ENCODE measurements at places on chromosomes 13 and 19.

DNA sequence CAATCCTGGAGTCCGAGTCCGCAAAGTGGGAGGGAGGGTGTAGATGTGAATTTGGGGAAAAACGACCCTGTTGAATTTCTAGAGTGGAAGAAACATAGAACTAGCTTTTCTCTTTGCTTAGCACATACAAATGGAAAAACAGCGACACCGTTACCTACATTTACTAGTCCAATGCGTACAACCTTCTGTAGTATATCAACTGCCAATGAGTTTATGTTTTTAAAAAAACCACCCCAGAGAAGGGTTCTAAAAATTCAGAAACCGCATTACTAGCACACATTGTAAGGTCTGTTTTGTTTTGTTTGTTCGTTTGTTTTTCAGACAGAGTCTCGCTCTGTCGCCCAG, 332 bp upstream of the SUPT20H start:
- no peak for ATAC-seq

GRCh38 chr19:18345296-18345695, 4.9 kb downstream of the PGPEP1 start:
- ATAC-seq: no peak

DNA sequence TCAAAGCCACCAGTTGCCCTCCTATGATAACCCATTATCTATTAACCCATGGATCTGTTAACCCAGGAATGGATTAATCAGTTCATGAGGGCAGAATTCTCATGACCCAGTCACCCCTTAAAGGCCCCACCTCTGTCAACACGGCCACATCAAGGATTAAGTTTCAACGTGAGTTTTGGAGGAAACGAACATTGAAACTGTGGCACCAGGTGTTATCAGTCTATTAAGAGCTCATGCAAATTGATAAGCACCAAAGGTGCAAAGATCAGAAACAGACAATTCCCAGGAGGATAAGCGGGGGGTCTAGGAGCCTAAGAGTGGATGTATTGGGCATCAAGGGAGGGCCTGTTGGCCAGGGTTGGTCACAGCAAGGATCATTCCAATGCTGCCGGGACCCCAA, 19.9 kb upstream of the ELAVL1 start:
- ATAC-seq: no peak

GRCh38 chr19:43620061-43621001, 902 bp upstream of the ZNF428 start:
- no peak for ATAC-seq

DNA sequence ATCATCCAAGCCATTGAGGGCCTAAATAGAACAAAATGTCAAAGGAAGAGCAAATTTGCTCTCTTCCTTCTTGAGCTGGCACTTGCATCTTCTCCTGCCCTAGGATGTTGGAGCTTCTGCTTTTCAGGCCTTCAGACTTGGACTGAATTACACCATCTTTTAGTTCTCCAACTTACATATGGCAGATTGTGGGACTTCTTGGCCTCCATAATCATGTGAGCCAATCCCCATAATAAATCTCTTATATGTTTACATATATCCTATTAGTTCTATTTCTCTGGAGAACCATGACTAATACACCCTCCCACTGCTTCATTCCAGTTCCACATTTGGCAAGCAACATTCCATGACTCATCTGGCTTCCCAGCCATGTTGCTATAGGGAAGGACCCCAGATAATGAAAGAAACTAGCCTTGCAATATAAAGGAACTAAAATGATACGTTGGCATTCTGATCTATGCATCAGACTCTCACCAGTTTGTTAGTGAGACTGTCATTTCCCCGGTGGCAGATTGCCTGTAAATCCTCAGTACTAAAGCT, 11.0 kb upstream of the ACOD1 start:
- ATAC-seq: peak; percentile 39

- peak; percentile 62 for ATAC-seq
Observed at GRCh38 chr13:21979161-21979806, 308.4 kb downstream of the FGF9 start.

DNA sequence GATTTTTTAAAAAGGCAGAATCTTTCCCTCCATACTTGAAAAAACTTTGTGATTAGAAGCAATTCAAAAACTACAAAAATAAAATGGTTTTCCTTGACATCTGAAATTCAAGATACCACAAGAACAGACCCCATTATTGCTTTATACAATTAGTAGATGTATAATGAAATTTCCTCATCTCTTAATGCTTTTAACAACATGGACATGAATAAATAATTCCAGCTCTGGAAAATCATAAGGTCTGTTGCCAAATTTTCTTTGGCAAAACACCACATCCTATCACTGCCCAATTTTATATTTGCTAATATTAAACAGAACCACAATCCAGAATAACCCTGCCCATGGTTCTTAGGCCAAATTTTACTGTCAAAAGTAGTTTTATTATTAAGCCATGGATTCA, 1543.6 kb upstream of the MIR17HG start:
- ATAC-seq: no peak

DNA sequence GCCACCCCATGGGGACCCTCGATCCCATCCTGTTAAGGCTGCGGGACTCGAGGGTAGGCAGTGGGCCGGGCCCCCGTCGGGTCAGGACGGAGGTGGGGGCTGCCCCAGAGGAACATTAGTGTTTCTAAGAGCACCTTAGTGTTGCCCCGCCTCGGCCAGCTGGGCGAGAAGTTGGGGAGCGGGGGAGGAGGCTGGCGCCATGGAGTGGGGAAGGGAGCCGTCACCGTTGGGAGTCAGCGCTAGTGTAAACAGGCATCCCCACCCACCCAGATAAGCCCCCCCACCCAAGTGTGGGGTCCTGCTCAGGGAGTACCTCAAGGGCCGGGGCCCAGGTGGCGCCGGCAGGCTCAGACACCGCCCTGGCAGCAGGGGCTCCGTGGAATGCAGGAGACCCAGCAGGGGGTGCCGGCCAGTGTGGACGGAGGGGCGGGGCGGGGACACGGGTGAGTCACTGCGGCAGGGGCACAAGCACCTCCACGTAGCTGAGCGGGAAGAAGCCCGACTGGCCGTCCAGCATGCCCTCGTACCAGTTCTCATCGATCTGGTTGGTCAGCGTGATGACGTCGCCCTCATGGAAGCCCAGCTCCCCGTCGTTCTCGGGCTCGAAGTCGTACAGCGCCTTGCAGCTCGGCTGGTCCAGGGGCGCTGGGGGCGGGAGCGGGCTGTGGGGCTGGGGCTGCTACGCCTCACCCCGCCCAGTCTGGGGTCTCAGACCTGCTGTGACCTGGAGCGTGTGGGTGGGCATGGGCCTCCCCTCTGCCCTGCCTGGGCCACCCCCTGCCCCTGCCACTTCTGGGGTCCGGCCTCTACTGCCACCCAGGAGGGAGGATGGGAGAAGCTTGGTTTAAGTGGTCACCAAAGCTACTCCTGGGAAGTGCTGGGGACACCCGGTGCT, 18.0 kb downstream of the MPND start:
- peak; percentile 16 for ATAC-seq

- ATAC-seq: no peak
Observed at GRCh38 chr13:37695200-37695599, 96.6 kb upstream of the POSTN start.

GRCh38 chr13:22050951-22051563, 380.2 kb downstream of the FGF9 start:
- no peak for ATAC-seq

DNA sequence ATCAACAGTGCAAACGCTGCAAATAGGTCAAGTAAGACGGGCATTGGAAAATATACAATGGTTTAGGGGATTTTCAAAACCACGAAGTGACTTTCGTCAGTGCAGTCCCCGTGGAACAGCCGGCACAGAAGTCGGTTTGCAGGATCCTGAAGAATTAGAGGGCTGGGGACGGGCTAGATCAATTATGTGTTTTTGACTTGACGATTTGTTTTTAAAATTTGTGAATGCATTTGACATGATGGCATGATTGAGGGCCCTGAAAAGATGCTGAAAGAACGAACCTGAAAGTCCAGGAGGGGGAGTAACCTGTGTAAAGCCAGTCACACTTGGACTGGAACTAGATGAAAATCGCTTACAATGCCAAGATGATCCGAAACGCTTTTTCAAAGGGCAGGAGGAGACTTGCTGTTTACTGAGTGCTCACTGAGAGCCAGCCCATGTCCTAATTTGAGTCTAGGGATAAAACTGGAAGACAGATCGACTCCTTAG, 8.9 kb upstream of the DGKH start:
- ATAC-seq: peak; percentile 3

GRCh38 chr19:49342291-49342721, 7.1 kb downstream of the CD37 start:
- ATAC-seq: no peak

DNA sequence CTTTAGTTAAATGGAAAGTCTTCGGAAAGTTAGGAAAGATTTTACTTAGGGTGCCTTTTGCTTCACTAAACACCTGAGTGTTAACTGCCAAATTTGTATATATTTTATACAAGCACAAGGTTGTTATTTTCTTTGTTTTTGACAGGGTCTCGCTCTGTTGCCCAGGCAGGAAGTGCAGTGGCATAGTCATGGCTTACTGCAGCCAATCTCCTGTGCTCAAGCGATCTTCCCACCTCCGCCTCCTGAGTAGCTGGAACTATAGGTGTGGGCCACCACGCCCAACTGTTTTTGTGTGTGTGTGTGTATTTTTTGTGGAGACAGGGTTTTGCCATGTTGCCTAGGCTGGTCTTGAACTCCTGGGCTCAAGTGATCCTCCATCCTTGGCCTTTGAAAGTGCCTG, 16.2 kb downstream of the KCTD4 start:
- no peak for ATAC-seq

- no peak for ATAC-seq
Observed at GRCh38 chr13:41802043-41802683, 158.7 kb downstream of the VWA8 start.

GRCh38 chr19:41599175-41599966, 23.4 kb downstream of the CEACAM21 start:
- no peak for ATAC-seq

- no peak for ATAC-seq
Observed at GRCh38 chr13:95596701-95597100, 44.2 kb downstream of the CLDN10 start.

- ATAC-seq: no peak
Observed at GRCh38 chr13:34681405-34681955, 260.6 kb upstream of the NBEA start.

DNA sequence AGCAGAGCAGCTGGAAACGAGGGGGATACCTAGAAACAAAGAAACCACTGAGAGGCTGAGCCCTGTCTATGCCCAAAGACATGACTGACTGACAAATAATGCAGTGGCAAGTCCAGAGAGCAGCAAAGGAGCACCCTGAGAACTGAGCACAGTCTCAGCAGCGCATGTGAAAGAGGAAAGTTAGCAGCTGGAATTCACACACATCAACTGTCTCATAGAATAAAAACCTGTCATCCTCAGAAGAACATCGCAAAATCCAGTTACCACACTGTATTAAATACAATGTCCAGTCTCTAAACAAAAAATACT, 24.1 kb upstream of the DLEU7 start:
- ATAC-seq: no peak

- no peak for ATAC-seq
Observed at GRCh38 chr13:96193728-96194310, 103.9 kb downstream of the HS6ST3 start.

GRCh38 chr13:100838387-100838786, 163.8 kb upstream of the TMTC4 start:
- ATAC-seq: no peak

- ATAC-seq: no peak
Observed at GRCh38 chr19:51742789-51743188, 8.9 kb downstream of the FPR1 start.

DNA sequence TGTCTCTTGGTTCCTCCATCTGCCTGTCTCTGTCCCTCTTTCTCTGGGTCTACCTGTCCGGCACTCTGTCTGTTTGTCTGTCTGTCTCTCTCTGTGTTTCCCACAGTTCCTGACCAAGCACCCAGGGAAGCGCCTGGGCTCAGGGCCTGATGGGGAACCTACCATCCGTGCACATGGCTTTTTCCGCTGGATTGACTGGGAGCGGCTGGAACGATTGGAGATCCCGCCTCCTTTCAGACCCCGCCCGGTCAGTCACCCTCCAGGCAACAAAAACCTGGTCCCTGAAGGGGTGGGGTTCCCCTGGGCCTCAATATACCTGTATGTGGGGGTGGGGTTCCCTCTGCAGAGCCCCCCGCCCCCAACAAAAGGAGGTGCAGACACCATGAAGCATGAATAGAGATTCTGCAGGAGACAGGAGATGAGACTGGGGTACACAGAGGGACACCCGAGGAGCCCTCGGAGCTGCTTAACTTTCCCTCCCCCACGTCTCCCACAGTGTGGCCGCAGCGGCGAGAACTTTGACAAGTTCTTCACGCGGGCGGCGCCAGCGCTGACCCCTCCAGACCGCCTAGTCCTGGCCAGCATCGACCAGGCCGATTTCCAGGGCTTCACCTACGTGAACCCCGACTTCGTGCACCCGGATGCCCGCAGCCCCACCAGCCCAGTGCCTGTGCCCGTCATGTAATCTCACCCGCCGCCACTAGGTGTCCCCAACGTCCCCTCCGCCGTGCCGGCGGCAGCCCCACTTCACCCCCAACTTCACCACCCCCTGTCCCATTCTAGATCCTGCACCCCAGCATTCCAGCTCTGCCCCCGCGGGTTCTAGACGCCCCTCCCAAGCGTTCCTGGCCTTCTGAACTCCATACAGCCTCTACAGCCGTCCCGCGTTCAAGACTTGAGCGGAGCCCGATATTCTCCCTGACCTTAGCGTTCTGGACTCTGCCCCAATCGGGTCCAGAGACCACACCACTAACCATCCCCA, 2.6 kb upstream of the CACNG7 start:
- no peak for ATAC-seq

- ATAC-seq: no peak
Observed at GRCh38 chr19:16024266-16025107, 51.8 kb upstream of the TPM4 start.

- no peak for ATAC-seq
Observed at GRCh38 chr13:42656958-42657357, 83.0 kb downstream of the TNFSF11 start.

GRCh38 chr13:51826606-51827005, 18.4 kb downstream of the TMEM272 start:
- ATAC-seq: no peak

- ATAC-seq: peak; percentile 38
Observed at GRCh38 chr19:36103842-36104552, 6.9 kb upstream of the OVOL3 start.

DNA sequence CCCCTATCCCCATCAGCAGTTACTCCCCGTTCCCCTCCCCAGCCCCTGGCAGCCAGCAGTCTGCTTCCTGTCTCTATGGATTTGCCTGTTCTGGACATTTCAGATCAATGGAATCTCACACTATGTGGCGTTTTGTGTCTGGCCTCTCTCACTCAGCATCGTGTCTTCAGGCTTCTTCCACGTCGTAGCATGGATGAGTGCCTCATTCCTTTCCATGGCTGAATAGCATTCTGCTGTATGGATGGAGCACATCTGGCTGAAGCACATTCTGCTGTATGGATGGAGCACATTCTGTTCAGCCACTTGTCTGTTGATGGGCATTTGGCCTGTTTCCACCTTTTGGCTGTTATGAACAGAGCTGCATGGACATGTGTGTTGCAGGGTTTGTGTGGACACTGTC, 29.5 kb downstream of the CRTC1 start:
- no peak for ATAC-seq

- peak; percentile 83 for ATAC-seq
Observed at GRCh38 chr13:38223089-38223488, 126.6 kb upstream of the UFM1 start.

GRCh38 chr13:27104606-27105005, 67.0 kb downstream of the USP12 start:
- no peak for ATAC-seq

GRCh38 chr19:40682431-40682964, 8.0 kb downstream of the NUMBL start:
- ATAC-seq: no peak

Data from motor neuron (in vitro differentiated cells).